ENCODE measurements at places on chromosomes 16 and 17.

GRCh38 chr17:67459985-67460384 is 82.9 kb downstream of the PITPNC1 start:
- no peak for DNase-seq

GRCh38 chr17:11506635-11507034 is 91.6 kb upstream of the DNAH9 start:
- no peak for DNase-seq

- no peak for DNase-seq
These were observed 32.5 kb downstream of the PIMREG start for GRCh38 chr17:6476810-6477179.

- no peak for DNase-seq
These were observed 5.6 kb downstream of the DUXB start for GRCh38 chr16:75695708-75696107.

GRCh38 chr16:85206472-85207356 is 94.4 kb upstream of the CIBAR2 start:
- DNase-seq: no peak

DNA sequence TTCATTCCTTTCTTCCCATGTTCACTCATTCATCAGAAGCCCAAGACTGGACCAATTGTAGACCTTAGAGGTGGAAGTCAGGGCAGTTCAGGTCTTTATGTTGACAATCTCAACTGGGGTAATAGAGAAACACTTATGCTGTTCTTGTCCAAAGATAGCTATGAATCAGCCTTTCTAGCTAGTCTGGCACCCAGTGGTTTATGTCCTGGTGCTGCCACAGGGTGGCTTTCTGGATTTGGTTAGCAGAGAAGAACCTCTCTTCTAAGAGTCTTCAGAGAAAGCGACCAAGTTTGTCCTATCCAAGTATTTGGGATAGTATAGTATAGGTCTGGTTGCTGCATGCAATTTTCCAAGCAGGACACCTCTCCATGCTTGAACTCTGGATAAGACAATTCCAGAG is 83.3 kb downstream of the NOG start:
- no peak for DNase-seq

DNA sequence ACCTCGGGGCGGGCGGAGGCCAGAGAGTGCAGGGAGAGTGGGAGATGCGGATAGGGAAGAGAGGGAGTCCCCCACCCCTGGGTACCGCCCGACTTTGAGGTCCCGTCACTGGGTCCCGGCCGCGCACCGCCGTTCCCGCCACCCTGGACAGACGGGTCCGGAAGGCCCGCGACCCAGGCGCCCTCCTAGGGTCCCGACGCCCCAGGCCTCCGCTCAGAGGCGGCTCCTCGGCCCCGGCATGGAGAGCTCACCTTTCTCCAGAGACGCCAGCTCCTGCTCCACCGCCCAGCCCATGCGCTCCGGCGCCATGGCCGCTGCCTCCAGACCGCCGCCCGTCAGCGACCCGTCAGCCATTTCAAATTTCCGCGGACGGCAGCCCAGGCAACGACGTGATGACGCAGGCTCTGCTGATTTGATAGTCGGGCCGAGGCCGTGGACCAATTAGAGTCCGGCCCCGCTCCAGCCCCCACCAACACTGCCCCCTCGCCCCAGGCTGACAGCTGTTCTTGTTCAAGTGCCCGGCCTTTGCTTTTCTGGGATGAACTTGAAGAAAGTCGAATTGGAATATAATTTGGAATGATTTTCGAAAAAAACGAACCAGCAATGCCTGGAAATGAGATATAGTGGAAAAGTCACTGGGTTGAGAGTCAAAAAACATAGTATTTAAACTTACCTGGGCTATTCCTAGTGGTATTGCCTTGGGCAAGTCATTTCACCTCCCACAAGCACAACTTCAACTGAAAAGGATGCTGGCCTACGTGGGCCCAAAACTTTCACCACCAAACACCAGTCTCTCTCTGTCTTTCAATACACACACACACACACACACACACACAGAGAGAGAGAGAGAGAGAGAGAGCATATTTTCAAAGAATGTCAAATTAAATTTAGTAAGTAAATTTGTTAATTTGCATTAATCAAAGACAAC is at the start of gene SHCBP1:
Gene SHCBP1, minus strand, starts transcription at position 374 of the 928 bp plus-strand sequence. Its CDS starts 20 bp downstream, at position 354.
- DNase-seq: peak; percentile 40

DNA sequence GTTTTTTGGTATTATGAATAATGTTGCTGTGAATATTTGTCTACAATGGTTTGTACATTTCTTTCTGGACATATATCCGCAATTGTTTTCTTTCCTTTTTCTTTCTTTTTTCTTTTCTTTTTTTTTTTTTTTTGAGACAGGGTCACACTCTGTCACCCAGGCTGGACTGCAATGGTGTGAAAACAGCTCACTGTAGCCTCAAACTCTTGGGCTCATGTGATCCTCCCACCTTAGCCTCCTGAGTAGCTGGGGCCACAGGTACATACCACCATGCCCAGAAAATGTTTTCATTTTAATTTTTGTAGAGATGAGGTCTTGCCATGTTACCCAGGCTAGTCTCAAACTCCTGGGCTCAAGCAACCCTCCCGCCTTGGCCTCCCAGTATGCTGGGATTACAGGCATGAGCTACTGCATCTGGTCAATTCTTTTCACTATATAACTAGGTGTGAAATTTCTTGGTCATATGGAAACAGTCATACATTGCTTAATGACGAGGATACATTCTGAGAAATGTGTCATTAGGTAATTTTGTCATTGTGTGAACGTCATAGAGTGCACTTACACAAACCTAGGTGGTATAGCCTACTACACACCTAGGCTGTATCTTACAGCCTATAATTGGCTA is 15.2 kb downstream of the IL21R start:
- DNase-seq: no peak

GRCh38 chr17:39808409-39808997 is 55.6 kb downstream of the IKZF3 start:
- no peak for DNase-seq

DNA sequence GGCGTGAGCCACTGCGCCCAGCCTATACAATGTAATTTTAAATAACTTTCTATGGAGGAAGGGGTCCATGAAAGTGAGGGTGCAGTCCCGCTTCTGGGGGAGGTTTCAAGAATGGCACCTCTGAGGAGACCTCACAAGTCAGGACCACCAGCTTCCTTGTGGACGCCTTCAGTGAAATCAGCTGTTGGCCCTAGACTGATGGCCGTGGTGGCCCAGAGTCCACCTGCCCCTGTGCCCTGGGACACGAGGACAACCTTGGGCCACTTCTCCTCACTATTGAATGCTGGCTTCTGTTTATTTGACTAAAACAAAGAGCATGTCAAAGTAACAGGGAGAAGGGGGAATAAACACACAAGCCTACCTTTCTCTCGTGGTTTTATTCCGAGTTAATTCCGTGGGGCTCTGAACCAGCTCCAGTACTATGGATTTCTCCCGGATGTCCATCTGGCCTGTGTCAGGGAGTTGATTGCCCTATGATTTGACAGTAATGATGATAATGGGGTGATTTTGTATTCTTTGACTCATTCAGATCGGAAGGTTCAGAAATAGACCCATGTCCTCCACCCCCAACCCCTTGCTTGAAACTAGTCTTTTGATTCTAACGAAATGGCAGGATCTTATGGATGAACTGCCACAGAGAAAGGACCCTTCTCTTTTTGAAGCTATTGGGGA is 8.6 kb upstream of the CBX4 start:
- DNase-seq: no peak

DNA sequence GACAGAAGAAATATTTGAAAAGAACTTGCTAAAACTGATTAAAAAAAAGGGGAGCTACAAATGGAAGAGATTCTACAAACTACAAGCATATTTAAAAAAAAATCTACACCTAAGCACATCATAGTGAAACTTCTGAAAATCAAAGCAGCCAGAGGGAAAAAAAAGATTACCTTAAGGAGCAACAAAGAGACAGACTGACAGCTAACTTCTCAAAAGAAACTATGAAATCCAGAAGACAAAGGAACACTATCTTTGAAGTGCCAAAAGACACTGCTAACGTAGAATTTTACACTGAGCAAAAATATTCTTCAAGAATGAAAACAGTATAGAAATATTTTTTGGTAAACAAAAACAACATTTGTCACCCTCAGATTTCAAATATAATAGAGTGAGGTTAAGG is 151.2 kb downstream of the MYO1D start:
- no peak for DNase-seq

DNA sequence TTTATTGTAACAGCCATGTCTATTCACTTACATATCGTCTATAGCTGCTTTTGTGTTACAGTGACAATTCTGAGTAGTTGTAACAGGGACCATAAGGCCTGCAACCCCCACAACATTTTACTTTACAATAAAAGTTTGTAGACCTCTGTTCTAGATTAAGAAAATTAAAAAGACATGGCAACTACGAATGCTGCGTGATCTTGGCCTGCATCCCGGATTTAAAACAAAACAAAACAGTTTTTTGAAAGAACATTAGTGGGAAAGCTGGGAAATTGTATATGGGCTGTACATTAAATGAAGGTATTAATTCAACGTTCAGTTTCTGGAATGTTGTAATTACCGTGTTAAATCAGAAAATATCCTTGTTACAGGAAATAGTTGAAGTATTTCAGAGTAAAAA is 64.1 kb downstream of the RMI2 start:
- no peak for DNase-seq

- DNase-seq: no peak
These were observed 7.5 kb downstream of the COTL1 start for GRCh38 chr16:84610376-84610775.

GRCh38 chr16:27829975-27830374 is 233.5 kb downstream of the GSG1L start:
- no peak for DNase-seq

- DNase-seq: no peak
These were observed 19.8 kb upstream of the CMIP start for GRCh38 chr16:81424771-81425170.

DNA sequence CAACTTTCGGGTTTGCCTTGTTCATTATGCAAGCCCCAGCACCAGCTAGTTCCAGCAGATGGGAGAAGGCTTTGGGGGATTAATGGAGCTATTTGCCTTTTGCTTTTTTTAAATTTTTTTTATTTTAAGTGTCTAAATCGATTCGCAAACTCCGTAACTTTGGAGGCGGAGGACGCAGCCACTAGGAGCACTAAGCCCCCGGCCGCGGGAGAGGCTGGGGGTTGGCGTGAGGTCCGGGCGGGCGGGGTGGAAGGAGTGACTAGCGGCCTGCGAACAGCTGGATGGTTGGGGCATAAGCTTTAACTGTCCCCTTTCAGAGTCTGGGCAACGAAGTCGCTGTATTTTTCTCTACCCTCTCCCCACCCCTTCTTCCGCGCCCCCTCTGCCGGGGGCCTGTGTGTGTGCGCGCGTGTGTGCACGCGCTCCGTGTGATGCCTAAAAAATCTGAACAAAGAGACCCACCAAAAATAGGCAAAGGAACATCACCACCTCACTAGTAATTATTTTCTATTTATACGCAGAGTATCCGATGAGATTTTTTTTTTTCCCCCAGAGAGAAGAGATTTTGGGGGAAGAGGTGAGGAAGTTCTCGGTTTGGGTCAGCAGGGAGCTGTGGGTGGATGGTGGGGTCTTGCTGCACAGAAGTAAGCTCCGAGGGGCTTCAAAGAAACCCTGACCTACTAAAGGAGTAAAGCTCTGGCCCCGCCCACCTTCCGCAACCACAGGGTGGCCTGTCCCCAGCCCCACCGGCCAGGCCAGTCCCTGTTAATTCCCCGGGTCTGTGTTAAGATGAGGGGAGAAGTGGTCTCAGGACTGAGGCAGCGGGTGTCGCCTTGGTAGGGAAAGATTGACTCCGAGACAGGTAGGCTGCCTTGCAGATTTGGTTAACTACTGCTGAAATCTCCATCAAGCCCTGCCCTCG is 2.3 kb downstream of the SHISA9 start:
- DNase-seq: no peak

DNA sequence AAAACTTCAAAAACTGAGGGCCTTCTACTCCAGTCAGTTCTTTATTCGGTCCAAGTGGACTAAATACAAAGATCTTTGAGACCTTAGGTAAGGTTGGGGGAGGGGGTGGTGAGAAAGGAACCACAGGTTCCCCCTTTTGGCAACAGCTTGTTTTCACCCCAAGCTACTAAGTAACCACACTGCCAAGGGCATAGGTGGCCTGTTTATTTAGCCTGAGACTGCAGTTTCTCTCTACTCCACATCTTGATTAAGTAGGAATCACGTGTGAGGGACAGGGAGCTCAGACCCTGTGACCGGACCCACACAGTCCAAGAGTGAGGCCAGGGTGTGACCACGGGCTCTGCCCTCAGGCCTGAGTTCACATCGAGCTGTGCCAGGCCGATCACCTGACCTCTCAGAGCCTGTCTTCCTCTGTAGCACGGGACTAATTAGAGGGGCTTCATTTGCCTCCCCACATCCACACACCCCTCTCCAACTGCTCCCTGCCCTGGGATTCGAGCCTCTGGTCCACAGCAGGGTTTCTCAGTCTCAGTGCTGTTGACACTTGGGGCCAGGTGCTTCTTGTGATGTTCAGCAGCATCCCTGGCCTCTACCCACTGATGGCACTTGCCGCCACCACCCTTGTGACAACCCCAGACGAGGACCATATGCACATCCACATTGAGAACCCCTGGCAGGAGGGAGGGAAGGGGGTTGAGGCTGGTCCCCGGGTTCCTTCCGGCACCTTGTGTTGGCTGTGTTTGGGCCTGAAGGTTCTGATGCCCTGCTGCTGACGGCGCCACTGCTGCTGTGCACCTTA is 17.8 kb downstream of the ST6GALNAC2 start:
- no peak for DNase-seq

- DNase-seq: no peak
These were observed 80.8 kb upstream of the TRAP1 start for GRCh38 chr16:3797904-3798811.

DNA sequence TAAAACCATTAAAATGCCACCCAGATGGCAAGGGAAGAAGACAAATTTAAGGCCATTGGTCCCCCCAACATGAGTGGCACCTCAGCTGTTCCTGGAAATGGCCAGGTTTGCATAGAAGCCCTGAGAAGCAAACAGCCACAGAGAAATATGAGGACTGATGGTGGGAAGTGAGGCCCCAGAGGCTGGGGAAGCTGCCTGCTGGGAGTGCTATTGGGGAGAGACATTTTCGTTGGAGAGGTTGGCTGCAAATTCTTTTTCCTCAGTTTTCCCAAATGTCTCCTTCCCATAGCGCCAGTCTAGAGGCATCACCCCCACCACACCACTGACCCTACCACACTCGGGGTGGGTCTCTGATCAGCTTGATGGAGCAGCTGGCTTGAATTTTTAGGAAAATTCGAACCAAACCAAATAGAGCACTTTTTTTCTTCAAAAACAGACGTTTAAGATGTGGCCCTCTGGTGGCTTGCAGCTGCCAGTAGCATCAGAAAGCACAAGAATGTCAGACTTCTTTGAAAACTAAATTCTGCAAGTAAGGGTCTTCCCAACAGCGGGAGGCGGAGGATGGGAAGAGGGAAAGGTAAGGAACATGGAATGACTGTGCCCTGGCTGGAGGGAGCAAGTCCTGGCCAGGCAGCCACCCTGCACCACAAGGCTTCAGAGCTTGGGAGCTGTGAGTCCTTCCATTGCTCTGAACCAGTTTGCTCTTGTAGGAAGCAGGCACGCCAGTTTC is 13.2 kb upstream of the SLC12A3 start:
- no peak for DNase-seq

GRCh38 chr17:77526728-77527350 is 386.1 kb downstream of the SEC14L1 start:
- no peak for DNase-seq

GRCh38 chr17:76056882-76057281 is 15.4 kb downstream of the SRP68 start:
- DNase-seq: no peak

GRCh38 chr16:70746040-70746707 is 54.8 kb downstream of the VAC14 start:
- DNase-seq: no peak

GRCh38 chr16:81875461-81875860 is 96.4 kb downstream of the PLCG2 start:
- DNase-seq: no peak

GRCh38 chr17:79201536-79202227 is 127.1 kb downstream of the ENGASE start:
- no peak for DNase-seq

All from activated CD8-positive, alpha-beta memory T cell treated with anti-CD3 and anti-CD28 coated beads for 1 hour (primary cell).